ENCODE measurements at places on chromosomes 7 and 10.

GRCh38 chr10:44863344-44864047 is 47.6 kb upstream of the TMEM72 start:
- no peak for DNase-seq

DNA sequence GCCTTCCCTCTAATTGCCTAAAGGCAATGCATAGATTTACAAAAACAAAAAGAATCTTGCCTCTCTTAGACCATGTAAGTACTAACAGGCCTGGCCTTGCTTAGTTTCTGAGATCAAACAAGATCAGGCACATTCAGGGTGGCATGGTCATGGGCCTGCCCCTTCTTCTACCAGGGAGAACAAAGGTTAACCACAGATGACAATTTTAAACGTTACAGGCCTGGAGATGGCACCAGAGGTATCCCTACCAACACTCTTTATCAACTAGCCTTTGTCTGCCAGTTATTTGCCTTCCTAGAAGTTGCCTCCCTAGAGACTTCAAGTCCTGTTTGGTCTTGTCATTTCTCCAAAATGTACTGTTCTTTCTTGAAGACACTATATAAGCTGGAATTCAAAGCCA is 252.6 kb downstream of the DOCK4 start:
- DNase-seq: peak; percentile 33

GRCh38 chr7:64916-65341 is 127.4 kb upstream of the FAM20C start:
- no peak for DNase-seq

- DNase-seq: no peak
These were observed 57.2 kb upstream of the VIPR2 start for GRCh38 chr7:159201722-159202330.

- no peak for DNase-seq
These were observed 31.9 kb downstream of the PIP4K2A start for GRCh38 chr10:22682237-22683139.

DNA sequence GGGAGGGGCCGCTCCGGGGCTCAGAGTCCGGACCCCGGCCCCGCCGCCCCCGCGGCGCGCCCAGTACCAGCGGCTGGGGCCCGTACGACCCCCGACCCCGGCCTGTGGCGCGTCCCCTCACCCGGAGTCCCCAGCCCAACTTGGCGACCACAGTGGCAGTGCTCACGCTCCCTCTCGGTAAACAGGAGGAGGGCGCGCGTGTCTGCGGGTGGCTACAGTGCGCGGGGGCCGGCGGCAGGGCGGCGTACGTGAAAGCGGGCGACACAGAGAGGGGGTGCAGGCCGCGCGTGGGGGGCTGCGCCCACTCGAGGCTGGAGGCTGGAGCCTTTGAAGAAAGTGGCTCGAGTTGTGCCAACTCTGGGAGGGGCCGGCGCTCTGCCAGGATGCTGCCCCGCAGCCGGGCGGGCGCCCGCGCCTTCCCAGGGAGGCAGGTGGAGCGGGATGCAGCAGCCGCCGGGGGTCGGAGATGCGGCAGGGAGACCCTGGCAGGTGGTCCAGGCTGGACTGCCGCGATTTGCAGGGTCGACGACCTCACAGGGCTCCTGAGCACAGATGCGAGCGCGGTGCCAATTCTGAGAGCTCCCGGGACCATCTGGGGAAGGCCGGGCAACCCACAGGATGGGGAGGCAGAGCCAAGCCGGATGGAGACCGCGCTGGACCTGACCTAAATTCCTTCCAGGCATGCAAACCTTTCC is 655 bp downstream of the PTPRE start:
- no peak for DNase-seq

DNA sequence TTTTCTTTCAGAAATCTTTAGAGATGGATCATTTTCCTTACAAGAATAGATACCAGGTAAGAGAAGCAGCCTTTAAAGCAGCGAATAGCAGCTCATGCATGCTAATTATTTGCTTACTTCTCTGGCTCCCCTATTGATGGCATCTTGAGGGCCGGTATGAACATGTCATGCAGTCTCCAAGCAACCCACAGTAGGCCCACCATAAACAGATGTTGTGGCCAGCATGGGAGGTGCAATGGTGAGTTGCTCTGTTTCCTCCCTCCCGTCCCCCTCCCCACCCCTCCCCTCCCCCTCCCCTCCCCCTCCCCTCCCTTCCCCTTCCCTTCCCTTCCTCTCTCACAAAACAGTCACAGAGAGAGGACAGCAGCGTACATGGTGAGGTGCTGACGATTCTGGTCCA is 9.7 kb upstream of the ZNF273 start:
- no peak for DNase-seq

GRCh38 chr10:14244147-14244546 is 86.6 kb downstream of the FRMD4A start:
- no peak for DNase-seq

DNA sequence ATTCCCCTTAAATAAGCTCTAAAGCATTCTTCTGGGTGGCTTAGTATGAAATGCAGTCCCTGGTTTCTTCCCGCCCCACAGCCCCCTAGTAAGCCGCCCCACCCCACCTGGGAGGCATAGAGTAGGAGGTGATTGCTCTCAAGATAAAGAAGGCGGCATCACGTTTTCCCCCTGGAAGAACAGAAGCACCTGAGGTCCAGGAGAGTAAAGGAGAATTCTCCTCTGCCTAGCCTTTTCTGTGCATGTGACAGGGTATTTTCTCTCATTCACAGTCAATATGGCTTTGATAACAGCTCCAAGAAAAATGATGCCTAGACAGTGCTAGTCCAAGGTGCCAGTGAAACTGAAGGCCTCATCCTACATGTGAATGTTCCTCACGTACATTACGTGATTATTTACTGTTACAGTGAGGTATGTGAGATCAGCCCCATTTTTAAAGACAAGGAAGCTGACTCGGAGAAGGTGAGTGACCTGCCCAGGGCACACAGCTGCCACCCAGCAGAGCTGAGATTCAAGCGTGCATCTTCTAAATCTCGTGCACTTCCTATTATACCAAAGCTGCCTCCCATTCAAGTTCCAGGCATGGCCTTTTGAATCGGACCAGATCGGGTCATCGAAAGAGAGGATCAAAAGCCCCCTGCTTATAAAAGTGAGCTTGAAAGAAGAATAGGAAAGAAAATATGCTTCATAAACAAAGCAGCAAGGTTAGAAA is 59.4 kb downstream of the FAM171A1 start:
- no peak for DNase-seq

- DNase-seq: no peak
These were observed 194.9 kb upstream of the TPK1 start for GRCh38 chr7:145030754-145031153.

- DNase-seq: no peak
These were observed 74.7 kb upstream of the ITGB1 start for GRCh38 chr10:33032654-33033151.

- peak; percentile 36 for DNase-seq
These were observed 7.6 kb downstream of the FAM53B start for GRCh38 chr10:124736491-124737136.

DNA sequence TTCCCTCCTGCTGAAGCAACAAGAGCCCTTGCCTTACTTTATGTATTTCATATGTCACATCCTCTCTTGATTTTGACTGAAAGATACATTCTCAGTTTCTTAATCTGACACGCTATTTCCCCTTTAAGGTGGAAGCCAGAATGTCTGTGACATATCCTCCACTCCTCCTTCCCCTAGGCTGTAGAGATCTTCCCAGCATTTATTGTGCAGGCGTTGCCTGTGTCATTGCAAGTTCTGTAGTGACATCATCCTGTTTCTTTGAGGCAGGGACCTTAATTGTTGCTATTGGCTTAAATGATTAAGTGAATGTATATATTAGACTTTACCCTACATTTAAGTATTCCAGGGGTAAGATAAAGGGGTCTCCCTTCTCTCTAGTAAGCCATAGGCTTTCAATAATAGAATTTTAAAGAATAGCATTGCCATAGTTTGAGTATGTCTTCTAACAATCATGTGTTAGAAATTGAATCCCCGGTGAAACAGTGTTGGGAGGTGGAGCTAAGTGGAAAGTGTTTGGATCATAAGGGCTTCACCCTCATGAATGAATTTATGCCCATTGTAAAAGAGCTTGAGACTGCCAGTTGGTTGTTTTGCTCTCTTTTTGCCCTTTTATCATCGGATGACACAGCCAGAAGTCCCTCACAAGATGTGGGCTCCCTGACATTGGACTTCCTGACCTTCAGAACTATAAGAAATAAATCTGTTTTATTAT is 189.5 kb upstream of the CDC14C start:
- DNase-seq: no peak

DNA sequence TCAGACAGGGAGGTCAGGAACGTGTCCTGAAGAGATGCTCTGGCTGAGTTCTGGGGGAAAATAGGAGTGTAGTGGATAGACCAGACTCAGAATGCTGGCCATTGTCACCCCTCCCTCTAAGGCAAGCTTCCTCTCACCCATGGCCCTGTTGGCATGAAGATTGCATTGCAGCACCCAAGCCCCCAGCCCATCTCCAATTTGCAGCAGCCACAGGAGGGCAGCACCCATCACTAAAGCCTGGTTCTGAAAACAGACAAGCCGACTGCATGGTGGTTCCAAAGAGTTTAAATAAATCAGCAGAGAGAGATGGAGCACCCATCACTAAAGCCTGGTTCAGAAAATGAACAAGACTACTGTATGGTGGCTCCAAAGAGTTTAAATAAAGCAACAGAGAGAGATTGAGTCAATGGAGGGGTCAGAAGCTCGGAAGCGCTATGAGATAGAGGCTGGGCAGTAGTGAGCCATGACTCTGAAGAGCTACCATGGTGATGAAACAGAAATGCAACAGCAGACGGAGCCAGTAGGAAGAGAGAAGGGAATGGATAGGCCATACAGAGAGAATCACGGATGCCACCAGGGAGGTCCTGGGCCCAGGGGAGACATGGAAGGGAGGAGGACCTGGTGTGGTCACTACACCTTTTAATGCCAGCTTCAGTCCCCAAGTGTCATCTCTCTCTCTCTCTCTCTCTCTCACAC is 237.9 kb upstream of the MYO3A start:
- DNase-seq: no peak

GRCh38 chr7:19442016-19442785 is 266.6 kb downstream of the POLR1F start:
- peak; percentile 53 for DNase-seq

DNA sequence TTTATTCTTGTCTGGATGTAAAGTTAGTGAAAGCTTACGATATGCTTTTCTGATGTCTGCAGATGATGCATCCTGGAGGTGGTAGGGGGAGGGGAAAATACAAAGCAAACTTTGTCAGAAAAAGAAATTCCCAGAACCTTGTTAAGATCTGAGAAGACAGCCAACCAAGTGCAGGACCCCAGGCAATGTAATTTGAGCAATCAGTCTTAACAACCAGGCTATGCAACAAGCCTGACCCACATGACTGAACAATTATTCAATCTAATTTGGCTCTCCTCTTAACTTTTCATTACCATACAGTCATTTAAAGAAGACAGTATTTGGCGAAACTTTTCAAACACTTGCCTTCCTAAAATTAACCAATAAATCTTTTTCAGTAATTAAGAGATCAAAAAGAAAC is 74.5 kb downstream of the DNAJC1 start:
- DNase-seq: no peak

- no peak for DNase-seq
These were observed 765.9 kb downstream of the TYW1 start for GRCh38 chr7:67762516-67762915.

GRCh38 chr10:79336276-79336675 is 11.0 kb upstream of the PPIF start:
- DNase-seq: peak; percentile 73

DNA sequence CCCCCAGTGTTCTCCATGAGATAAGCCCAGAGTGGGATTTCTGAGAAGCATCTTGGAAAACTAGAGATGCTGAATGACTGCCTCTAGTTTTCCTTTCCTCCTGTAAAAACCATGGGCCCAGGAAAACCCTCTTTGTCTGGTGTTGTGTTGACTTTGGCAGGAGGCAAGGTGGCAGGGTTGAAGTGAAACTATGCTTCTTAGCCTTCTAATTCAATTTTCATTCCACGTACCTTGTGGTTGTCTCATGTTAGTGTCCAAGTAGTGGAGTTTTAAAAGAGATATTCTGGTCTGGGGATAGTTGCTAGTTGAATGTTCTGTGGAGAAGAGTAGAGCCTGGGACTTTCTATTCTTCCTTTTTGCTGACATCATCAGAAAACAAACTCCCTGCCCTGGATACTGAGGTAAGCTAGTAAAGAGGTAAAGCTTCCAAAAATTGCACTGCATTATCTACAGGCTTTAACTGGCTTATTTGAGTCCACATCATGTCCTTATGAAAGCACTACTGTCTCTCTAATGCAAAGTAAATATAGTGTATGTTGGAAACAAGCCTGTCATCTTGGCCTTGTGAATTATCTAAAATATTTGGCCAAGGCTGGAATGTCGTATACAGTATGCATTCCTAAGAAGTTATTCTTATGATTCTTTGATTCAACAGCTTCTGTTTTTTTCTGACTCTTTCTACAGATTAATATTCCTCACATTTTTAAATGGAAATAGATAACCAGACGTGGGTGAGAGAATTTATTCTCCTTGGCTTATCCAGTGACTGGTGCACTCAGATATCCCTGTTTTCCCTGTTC is at the start of gene OR2F2:
OR2F2 (plus strand) TSS at position 708 of the 800 bp plus-strand sequence; CDS start at position 708, 0 bp downstream.
- no peak for DNase-seq

- no peak for DNase-seq
These were observed 398.9 kb downstream of the PHTF2 start for GRCh38 chr7:78197447-78197846.

DNA sequence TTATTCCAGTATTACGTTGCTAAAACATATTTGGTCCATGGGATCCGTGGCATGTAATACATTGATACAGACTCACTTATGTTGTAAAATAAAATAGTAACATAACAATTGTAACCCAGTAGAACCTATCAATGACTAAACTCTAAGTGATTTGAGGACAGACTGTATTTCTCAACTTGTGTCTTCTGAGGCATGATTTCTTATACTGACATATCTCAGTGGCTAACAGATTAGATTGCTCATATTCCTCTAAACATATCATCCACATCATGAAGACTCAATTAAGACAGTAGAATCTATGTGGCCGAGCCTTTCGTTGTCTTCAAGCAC is 72.3 kb downstream of the CREB5 start:
- no peak for DNase-seq

DNA sequence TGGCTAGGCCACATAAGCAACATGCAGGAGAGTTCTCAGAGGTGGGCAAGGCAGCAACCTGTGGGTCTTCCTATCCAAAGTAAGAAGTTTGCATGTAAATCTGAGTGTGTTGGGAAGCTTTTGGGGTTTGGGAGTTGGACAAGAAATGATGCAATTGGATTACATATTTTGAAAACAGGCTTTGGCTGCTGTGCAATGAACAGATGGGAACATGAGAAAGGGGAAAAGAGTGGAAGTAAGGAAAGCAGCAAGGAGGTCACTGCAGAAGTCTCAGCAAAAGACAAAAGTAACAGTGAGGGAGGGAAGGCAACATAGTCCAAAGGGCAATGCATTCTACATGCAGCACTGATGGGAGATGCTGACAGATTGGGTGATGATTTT is 61.1 kb upstream of the C10orf90 start:
- no peak for DNase-seq
